ENCODE measurements at places on chromosomes 12 and 14. TPM values are rescaled to one million over a fixed set of nuclear protein-coding genes. Genes with fewer than 3 reads are reported as not detected.

Gene PSMD9
- 36.6 TPM for total RNA-seq

Gene WSCD2
- 0.89 TPM for total RNA-seq

Gene ARMH4
- total RNA-seq: 2.1 TPM

Gene SOX5
- total RNA-seq: 14.0 TPM

Gene TCL1A
- total RNA-seq: not detected

Gene LTB4R
- 14.1 TPM for total RNA-seq

Gene PPFIA2
- total RNA-seq: 0.83 TPM

Gene ASPG
- 4.6 TPM for total RNA-seq

Gene TSPAN8
- 15.3 TPM for total RNA-seq

Gene CCDC184
- total RNA-seq: 1.0 TPM

Gene KRT5
- 0.65 TPM for total RNA-seq

Gene KRT7
- total RNA-seq: 257 TPM

Gene VRTN
- total RNA-seq: not detected

Gene TTC6
- total RNA-seq: 9.2 TPM

Gene RHOJ
- total RNA-seq: 29.2 TPM

Gene RDH11
- total RNA-seq: 50.4 TPM

Gene ZNF891
- 2.6 TPM for total RNA-seq

Gene RDH16
- total RNA-seq: 0.53 TPM

Gene LRP1-AS
- total RNA-seq: not detected

Gene C14orf132
- total RNA-seq: 44.8 TPM

Gene CCDC38
- total RNA-seq: 0.24 TPM

Gene CLEC2D
- total RNA-seq: 13.9 TPM

Gene WASHC3
- 38.2 TPM for total RNA-seq

Gene KCNA1
- not detected for total RNA-seq

Gene CPNE6
- total RNA-seq: not detected

Gene ACSS3
- 32.4 TPM for total RNA-seq

Gene SLC4A8
- 8.3 TPM for total RNA-seq

Gene OVCH1
- 3.2 TPM for total RNA-seq

Gene RASAL1
- total RNA-seq: 0.41 TPM

Gene ACOT6
- total RNA-seq: not detected

Gene TBC1D30
- 11.5 TPM for total RNA-seq

Gene HHIPL1
- 1.6 TPM for total RNA-seq

Gene C12orf54
- total RNA-seq: 0.53 TPM

Gene CLEC6A
- 3.4 TPM for total RNA-seq

Gene NAV3
- total RNA-seq: 8.7 TPM

Gene EPYC
- not detected for total RNA-seq

Gene DTX3
- total RNA-seq: 21.4 TPM

Gene TGM1
- 5.9 TPM for total RNA-seq

Gene KCNH5
- not detected for total RNA-seq

Gene NTF3
- 1.2 TPM for total RNA-seq

Gene SPSB2
- 25.5 TPM for total RNA-seq

Gene CDH24
- 5.6 TPM for total RNA-seq

Gene KCNK13
- 1.2 TPM for total RNA-seq

Gene RASSF8
- 62.1 TPM for total RNA-seq

Gene NANOG
- not detected for total RNA-seq

Gene GNB3
- total RNA-seq: 1.0 TPM

Gene BRAP
- 16.7 TPM for total RNA-seq

Gene TPH2
- not detected for total RNA-seq

Gene IFI27
- total RNA-seq: 340 TPM

Gene RAB21
- 67.1 TPM for total RNA-seq

Gene TDG
- 19.7 TPM for total RNA-seq

Gene FOXA1
- 30.5 TPM for total RNA-seq

Gene GPR132
- 7.2 TPM for total RNA-seq

Gene OTOGL
- 0.32 TPM for total RNA-seq

Gene ADAM21
- 0.24 TPM for total RNA-seq

Gene CEP170B
- total RNA-seq: 24.7 TPM

Gene PDZRN4
- 1.6 TPM for total RNA-seq

Gene ORAI1
- total RNA-seq: 39.0 TPM

Gene NFKBIA
- 331 TPM for total RNA-seq

Data from lower lobe of right lung (tissue), 2 donors.